Kasumi-1 (cell line): ENCODE measurements at places on chromosomes 3 and 15.

DNA sequence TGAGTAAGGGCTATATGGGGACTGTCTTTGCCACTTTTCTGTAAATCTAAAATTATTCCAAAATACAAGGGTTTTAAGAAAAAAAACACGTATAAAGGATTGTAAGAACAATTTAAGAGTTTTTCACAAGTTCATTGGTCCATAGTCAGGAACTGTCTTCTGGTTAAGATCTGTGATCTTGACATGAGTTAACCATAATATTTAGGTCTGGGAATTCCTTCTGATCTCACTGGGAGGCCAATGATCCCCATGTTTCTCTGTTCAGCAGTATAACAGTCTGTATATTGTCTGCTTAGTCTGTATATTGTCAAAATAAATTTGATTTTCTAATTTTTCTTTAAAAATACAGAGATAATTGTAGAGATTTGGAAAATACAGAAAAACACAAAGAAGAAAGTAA is 848 bp upstream of the RHCG start:
- no peak for DNase-seq

DNA sequence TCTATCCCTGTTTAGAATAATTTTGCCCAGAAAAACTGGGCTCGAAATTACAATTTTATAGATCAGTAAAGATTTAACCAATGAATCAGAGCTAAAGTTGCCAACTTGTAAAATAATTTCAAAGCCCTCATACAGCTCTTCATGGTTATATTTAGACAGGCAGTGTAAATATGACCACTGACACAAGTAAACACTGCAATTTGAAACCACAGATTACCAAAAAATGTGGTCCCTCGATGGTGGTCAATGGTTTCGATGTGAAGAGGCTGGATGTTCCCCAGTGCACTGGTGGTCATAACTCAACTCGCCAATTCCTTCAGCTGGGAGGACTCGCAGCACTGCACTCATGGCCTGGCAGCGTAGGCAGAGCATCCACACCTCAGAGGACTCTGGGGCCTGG is 28.6 kb downstream of the LRTM1 start:
- no peak for DNase-seq

DNA sequence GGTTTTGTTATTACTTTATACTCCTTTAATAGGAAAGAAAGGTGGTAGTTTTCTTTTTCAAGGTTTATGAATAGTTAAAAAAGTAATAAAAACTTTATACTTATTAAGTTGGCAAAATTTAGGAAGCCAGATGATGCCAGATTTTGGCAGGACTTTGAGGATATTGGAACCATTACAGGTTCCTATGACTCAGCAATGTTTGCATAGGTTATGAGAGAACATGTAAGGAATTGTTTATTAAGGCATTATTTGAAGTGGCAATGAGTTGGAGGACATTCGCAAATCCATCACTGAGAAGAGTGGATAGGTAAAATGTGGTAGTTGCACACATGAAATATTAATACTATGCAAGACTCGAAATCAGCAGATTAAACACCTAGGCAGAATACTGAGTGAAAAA is 29.9 kb downstream of the CDAN1 start:
- no peak for DNase-seq

DNA sequence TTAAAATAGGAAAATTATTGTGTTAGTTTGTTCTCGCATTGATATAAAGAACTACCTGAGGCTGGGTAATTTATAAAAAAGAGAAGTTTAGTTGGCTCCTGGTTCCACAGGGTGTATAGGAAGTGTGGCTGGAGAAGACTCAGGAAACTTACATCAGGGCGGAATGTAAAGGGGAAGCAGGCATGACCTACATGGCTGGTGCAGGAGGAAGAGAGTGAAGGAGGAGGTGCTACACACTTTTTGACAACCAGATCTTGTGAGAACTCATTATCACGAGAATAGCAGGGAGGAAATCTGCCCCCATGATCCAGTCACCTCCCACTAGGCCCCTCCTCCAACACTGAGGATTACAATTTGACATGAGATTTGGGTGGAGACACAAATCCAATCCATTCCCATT is 490.7 kb downstream of the RBMS3 start:
- DNase-seq = peak; percentile 69

DNA sequence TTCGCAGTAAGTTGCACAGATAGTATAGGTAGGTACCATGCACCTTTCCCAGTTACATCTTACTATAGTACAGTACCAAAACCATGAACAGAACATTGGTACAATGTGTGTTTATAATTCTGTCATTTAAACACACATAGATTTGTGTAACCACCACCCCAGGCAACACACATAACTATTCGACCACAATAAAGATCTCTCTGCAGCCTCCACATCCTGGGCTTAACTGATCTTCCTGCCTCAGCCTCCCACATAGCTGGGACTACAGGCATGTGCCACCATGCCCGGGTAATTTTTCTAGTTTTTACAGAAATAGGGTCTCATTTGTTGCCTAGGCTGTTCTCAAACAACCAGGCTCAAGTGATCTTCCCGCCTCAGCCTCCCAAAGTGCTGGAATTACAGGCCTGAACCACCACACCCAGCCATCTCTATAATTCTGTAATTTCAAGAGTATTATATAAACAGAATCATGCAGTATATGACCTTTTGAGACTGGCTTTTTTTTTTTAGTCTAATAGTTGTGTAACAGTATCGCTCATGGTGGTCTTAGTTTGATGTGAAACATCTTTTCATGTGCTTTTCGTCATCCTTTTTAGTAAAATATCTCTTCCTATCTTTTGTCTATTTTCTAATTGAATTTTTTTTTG is 13.3 kb upstream of the TMF1 start:
- peak; percentile 21 for DNase-seq

GRCh38 chr15:95922431-95922830 is 408.1 kb upstream of the NR2F2 start:
- no peak for DNase-seq

GRCh38 chr15:32651229-32651837 is 9.8 kb downstream of the SCG5 start:
- peak; percentile 41 for DNase-seq

GRCh38 chr3:101484805-101485620 is 28.0 kb downstream of the SENP7 start:
- DNase-seq = no peak

GRCh38 chr3:127395663-127396355 is 108.0 kb upstream of the PRR20G start:
- DNase-seq = no peak

DNA sequence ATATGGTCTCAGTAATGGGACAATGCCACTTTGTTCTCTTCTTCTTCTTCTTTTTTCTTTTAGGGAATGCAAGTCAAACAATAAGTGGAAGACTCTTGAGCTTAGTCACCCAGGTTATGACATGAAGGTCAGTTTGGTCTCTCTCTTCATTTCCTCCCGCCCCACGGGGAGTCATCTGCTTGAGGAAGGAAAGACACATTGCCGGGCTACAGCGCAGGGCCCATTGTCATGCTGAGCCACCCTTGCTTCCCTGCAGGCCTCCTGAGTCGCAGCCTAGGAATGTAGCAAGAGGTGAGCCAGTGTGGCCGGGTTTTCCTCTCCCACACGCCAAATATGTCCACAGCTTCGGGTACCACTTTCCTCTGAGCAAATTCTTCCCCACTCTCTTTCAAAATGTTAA is 47.6 kb downstream of the RAP2B start:
- peak; percentile 35 for DNase-seq

- peak; percentile 13 for DNase-seq
Measured at GRCh38 chr3:166060789-166061479, 223.7 kb upstream of the BCHE start.

GRCh38 chr3:138205527-138205926 is 18.4 kb downstream of the ARMC8 start:
- no peak for DNase-seq

- no peak for DNase-seq
Measured at GRCh38 chr3:95798628-95799027, 1015.8 kb upstream of the EPHA6 start.

- no peak for DNase-seq
Measured at GRCh38 chr3:111846039-111846438, 13.0 kb upstream of the PHLDB2 start.

GRCh38 chr3:127698286-127698685 is 25.5 kb downstream of the ABTB1 start:
- no peak for DNase-seq

DNA sequence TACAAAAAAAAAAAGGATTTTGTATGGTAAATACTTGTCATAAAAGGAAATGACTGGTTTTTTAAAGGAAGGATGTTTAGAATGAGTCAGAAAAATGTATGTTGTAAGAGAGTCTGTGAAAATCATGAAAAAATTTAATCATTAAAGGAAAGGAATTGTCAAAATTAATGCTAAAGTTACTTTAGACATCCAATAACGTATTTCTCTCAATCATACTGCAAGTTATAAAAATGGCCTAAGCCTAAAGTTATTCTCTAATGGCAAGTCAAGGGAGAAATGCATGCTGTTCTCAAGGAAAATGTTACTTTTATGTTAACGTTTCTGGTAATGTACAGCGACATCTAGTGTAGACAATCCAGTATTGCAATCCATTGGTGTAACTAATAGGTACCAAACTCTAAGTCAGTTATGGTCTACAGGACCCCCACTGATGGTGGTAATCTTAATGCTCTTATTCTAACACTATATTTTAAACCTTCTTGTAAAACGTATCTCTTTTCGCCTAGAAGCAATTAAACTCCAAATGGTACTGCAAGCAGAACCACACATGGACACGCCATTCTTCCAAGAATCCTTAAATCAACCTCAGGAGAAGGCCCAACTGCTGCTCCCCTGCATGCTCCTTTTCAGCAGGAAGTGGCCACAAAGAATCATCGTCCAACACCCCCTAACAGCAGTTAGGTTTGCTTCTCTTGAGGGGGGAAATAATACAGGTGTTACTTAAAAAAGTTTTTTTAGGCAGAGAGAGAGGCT is 35.2 kb downstream of the NCEH1 start:
- DNase-seq = peak; percentile 79

DNA sequence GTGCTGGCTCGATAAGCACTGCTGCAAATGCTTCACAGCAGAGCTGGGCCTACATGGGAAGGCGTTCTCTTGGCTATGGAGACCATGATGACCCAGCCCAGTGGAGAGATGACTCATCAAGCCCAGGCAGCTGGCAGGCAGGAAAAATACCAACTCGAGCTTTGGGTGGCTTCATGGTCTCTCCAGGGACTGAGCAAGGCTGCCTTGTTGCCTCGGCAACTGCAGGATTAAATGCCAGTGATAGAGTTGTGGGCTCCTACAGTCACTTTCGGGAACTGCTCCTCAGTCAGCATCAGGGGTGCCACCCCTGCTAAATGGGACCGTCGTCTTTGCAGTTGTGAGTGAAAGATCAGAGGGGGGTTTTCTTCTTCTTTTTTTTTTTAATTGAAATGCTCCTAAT is 54.6 kb upstream of the MYZAP start:
- DNase-seq = no peak

DNA sequence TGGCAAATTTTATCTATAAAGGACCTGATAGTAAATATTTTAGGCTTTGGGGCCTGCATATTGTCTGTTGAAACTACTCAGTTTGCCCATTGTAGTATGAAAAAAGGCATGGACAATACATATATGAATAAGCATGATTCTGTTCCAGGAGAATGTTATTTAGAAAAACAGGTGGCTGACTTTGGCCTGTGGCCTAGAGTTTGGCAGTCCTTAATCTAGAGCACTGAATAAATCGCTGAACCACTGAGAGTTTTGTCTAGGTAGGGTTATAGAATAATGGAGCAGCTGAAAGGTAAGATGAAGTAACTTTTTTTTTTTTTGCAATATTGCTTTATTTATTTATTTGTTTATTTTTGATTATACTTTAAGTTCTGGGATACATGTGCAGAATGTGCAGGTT is 75.0 kb downstream of the LRRC49 start:
- no peak for DNase-seq

DNA sequence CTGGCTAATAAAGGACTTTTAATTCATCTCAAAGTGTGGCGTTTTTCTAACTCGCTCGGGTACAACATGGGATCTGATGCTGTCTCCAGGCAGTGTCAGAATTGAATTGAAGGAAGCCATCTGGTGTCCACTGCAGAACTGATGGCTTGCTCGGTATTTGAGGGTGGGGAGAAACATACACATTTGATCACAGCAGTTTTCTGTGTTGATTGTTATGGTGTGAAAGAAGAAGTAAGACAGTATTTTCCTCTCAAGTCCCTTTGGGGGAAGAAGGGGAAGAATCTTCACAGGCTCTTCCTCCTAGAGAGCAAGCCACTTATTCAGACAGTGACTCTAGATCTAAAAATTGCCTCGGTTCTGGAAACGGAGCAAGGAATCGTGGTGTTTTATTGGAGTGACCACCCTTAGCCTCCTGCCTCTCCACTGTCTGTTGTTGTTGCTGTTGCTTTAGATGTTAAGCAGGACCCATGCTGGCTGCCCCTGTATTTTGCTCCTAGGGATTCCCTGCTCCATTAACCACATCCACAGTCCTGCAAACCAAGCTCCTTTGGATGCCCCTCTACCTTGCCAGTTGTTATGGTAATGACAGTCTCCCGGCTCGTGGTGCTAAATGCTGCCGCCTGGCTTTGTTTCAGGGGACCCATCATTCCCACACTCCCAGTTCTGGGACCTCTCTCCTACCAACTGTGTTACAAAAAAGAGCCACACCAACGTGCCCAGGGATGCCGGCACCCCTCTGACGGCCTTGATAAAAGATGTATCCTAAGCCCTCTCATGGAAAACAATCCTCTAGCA is 15.3 kb upstream of the MCCC1 start:
- DNase-seq = no peak

- DNase-seq = no peak
Measured at GRCh38 chr3:42005401-42005800, 43.5 kb upstream of the ULK4 start.

DNA sequence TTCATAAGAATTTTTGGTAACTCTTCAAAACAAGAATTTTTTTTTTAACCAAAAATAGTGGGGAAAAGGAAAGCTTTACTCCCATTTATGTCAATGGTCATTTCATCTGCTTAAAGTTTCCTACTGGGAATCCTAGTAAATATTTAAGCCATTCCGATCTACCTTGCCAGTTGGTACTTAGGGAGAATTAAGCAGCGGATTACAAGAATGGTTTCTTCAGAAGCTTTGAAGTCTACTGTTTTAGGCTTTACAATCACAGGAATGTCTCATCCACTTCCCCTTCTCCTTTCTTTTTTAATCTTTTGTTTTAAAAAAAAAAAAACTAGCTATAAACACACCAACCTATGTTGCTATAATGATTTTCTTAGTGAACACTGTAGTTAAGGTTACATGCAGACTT is 341.4 kb upstream of the ATP11B start:
- DNase-seq = no peak

DNA sequence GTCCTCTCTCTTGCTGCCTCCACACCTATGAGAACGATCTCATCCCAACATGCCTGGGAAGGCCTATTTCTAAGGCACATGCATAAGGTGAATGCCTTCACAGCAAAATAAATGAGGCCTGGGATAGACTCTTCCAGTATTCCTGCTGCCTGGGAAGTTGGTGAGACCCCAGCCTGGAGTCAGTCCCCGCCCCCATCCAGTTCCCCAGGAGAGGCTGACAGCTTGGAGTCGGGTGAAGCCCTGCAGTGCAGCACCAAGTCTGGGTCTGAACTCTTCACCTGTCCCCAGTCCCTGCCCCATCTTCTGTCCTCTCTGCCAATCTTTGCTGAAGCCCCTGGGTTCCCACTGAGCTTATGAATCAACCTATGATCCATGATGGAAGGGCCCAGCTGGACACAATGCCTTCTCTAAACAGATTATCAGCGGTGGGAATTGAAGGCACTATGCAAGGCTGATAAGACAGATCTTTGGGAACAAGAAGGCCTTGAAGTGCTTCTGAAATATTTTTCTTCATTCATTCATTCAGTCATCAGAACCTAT is 10.2 kb upstream of the APBA2 start:
- DNase-seq = no peak

GRCh38 chr3:119570229-119570628 is 9.1 kb upstream of the ADPRH start:
- DNase-seq = no peak
